ENCODE measurements at places on chromosomes 3 and 15.

DNA sequence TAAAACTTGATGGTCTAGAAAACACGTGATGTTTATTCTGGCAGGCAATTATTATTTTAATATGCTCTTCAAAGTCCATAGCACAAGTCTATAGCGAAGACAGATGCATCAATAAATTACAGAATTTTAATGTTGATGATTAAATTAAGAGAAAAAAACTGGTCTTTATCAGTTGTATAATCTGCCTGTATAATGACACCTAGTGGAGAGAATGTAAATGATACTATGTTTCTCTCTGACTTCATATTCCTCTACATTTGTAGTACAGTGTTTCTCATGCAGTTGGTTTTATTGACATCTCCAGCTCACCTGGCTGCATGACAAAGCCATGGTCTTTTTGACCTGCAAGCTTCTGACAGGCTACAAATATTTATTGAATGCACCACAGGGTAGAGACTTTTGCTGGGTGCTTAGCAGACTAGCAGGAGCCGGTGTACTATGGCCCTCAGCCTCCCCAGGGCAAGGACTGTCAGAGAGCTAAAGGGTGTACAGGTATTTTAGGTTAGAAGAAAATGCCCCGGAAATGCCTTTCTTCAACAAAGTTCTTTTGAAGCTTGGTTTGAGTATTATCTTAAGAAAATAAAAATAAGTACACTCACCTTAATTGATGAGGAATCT is 289.9 kb downstream of the GAP43 start:
- no peak for DNase-seq

DNA sequence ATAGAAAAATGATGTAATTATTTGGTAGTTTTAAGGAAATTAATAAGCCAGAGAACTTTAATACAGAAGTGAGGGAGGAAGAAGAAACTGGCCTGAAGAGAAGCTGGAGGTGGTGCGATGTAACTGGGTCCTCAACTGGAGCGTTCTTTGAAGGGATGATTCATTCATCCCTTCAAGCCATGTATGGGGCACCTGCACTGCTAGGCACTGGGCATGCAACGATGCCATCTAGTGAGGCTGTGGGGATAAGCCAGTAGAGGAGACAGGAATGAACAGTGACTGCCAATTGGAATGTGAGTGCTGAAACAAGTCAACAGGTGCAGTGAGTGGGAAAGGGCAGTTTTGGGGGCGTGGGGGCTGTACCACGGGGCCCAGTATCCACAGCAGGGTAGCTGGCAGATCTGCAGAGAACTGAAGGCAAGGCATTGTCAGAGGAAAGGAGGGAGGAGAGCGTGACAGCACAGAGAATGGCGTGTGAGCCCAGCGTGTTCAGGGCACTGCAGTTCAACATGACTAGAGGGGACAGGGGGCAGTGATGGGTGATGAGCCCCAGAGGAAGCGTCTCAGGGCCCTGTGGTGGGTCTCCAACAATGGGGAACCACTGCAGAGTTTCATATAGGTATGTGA is 3.8 kb upstream of the KIF23 start:
- DNase-seq = no peak

GRCh38 chr3:31934018-31934417 is 47.0 kb downstream of the OSBPL10 start:
- DNase-seq = no peak

GRCh38 chr15:83413054-83413719 is 34.0 kb upstream of the SH3GL3 start:
- DNase-seq = no peak

- DNase-seq = no peak
Observed at GRCh38 chr3:113819866-113820265, 18.7 kb upstream of the GRAMD1C start.

DNA sequence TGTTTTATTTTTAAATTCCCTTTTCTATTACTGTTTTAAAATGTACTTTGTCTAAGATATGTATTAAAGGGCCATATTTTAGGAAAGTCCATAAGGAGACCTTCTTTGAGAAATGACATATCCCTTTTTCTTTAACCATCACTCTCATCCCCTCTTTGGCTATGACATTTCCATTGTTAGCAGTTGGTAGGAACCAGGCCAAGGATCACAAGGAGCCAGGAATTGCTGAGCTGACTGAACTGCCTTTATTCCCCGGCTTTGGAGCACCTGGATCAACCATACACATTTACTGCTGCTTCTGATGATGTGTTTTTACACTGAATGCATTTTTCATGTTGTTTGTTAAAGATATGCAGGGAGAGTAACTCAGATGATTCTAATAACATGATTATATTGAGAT is 79.7 kb downstream of the HHLA2 start:
- DNase-seq = no peak

DNA sequence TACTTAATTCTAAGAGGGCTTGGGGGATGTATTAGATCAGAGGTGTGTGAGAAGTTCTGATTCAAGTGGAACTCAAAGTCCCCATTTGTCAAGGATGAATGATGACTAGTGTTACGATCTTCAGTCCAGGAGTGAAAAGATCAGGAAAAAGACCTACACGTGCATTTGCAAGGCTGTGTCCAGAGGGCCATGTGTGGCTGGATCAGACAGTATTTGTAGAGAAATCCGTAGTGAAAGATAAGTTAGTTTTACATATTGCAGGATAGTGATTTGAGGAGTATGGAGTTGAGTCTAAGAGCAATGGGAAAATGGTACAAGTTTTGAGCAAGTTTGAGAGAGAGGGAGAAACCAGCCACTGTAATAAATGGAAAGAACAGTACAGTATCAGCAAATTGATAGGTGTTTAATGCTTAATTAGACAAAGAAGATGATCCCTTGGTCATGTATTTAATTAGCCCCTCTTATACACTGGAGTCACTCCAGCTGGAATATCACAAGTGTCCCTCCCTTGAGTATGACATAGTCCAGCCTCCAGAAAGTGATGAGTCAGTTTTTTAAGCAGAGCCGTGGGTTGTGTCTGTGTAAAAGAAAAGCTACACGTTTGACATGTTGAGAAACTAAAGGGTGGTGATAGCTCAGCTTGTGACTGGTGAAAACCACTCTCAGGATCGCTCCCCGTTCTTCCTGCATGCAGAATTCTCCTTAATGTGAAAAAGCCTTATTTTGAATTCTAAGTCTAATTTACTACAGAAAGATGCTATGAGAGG is 348.8 kb downstream of the ROBO1 start:
- DNase-seq = no peak
